Ovary (tissue), 10 donors: ENCODE measurements at places on chromosomes 16 and 17.

DNA sequence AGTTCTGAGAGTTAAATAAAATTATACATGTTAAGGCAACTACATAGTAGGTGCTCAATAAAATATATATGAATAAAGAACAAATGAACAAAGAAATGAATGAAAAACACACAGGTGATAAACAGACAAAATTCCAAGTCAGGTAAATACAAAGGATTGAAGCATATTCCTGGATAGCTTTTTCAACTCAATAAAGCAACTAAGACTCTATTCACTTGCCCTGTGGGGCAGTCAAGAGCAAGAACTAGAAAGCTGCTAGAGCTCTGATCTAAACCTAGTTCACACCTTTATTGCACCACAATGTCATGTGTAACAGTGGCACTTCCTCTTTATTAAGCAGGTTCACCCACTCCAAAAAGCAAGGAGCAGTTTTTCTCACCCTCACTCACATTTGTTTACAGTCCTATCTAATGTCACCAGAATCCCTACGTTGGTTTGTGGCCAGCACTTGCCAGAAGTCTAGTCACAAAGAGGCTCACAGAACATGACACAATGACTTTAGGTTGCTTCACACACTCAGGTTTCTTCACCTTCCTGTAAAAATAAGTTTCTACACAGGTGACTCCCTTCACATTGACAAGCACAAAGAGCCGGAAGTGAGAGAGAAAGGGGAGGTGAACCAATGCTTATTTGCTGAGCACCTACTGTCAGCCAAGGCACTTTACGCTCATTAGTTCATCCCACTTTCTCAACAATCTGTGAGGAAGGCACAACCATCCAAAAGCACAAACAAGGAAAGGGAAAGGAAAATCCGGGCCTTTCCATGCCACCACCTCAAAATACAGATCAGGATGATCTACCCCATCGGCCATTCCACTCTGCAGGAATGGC lies 70.8 kb downstream of the XPO6 start:
- no peak for DNase-seq

- no peak for DNase-seq
These were observed 21.6 kb downstream of the SLC13A5 start for GRCh38 chr17:6691546-6691945.

- no peak for DNase-seq
These were observed 268.9 kb upstream of the MAF start for GRCh38 chr16:79869304-79870015.

GRCh38 chr17:35799942-35800341 lies 4.5 kb upstream of the MMP28 start:
- no peak for DNase-seq

DNA sequence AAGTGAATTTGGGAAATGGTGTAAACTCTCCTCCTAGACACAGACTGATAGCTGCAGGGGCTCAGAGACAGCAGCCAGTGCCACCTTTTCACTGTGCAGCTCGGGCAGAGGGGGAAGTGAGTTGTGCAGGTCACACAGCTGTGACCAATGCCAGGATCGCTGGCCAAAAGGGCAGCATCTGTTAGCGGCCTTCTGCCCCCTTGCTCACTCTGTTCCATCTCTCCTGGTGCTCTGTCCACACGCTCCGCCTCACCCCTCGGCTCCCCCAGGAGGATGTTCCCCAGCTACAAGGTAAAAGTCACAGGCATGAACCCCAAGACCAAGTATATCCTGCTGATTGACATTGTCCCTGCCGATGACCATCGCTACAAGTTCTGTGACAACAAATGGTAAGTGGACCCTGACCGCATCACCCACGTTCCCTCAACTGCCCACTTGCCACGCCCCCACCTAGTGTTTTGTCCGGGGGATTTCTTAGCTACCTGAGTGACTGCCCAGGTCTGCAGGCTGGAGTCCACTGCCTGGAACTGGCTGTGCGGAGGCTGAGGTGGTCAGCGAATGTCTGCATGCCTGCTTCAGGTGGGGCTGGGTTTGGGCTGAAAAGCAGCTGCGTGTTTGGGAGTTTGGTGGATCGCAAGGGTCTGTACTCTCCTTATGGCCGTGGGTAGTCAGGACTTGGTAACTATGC lies 13.5 kb downstream of the TBX4 start:
- no peak for DNase-seq

- no peak for DNase-seq
These were observed 221.2 kb upstream of the N4BP1 start for GRCh38 chr16:48831076-48831722.

DNA sequence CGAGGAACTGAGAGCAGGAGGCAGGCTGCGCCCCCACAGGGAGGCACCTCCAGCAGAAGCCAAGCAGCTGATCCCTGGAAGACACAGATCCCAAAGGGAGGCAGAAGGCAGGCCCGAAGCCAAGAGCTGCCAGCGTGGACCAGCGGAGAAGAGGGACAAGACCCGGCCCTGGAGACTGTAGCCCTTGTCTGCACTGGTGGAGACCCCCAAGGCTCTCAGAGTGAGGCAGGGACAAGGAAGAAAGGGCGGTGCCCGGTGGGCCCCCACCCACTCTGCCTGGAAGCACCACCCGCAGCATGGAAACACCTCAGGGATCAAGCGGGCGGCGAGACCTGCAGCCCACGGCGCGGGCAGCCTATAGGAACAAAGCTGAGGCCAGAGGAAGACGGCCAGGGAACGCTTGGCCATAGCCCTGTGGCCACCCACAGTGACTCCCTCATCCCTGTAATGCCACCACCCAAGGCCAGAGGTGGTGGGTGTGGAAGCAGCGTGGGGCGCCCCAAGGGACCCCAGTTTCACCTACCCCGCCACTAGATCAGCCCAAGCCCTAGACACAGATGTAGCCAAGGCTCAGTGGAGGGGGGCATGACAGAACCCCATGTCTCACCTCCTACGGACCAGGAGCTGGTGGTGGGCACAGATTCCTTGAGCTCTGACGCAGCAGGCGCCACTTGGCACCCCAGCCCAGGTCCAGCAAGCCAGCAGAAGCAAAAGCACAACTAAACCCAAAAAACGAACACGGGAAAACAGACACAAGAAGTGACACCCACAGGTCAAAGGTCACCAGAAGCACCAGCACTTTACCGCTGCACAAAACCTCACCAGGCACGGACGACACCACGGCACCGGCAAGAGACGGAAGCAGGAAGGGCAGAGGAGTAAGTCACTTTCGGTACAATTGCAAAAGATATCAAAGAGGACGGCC lies 2.9 kb upstream of the SIRT7 start:
- DNase-seq, result no peak

DNA sequence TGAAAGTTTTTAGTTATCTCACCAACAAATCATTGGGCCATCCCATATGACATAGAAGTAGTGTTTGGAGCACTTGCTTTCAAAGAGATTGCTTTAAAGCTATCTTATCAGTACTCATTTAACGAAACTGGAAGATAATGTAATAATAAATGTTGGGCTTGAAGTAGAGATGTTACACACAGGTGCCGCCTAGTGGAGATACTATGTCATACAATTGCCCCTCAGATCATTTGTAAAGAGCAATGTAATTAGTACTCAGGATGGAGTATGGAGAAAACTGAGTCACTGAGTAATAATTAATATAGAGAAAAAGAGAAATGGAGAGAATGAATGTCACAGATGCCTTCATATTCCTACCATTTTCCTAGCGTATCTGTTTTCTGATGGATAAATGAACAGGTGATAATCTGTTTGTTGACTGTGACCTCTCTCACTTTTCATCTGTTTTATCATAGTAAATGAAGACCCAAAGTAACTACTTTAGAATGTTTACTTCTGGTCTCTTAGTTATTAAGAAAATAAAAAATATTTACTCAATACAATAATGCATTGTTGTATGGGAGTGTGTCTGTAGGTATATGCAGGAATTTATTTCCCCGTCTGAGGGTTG lies 80.4 kb downstream of the EFCAB5 start:
- no peak for DNase-seq

DNA sequence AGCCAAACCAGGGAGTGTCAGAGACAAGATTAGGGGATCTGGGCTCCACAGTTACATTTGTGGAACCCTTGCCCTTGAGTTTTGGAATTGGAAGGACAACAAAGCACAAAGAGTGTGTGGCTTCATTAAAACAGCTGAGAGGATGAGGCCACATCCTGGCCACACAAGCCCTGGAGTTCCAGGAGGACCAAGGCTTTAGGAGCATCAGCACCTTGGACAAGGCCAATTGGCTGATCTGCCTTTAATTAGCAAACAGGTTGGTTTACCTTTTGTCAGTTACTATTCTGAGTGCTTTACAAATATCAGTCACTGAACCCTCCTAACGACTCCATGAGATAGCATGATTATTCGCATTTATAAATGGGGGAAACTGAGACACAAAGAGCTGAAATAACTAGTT lies 54.7 kb downstream of the SLC6A2 start:
- DNase-seq, result no peak

DNA sequence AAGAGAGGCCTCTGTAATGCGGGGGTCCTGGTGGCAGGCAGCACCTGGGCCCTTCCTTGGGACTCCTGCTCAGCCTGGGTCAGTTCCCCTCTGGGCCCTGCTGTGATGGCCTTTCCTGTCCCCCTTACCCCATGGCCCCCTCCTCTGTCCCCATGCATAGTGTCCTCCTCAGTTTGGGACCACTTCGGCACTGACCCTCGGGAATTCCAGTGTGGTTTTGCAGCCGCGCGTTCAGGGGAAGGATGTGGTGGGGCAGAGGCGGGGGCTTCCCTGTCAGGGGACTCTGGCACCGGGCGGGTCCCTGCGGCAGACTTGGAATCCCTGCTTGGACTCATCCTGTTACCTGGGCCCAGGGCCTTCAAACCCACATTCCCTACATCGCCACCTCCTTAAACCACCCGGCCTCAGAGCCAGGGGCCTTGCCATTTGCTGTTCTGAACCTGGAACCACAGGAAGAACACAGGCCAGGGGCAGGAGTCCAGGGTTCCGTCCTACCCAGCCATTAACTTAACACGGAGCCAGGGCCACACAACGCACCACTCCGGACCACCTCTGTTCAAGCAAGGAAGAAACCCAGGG lies 31.4 kb upstream of the EIF1 start:
- no peak for DNase-seq

GRCh38 chr17:18959845-18960240 lies 7.9 kb downstream of the SLC5A10 start:
- no peak for DNase-seq

DNA sequence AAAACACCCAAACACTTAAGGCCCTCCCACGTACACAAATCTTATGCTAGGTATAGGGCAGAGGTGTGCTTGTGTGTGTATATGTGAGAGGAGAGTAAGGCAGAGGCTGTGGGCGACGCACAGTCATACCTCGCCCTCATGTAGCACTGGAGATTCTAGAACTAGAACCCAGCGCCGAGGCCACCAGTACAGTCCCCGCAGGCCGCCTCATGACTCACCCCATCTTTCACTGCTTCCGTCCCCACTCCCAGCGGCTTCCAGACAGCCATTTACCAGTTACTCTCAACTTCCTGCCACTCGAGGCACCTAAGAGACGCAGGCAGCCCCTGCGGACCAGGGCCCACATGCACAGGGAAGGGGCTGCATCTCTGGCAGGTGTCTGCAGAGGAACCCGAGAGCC lies 23.2 kb upstream of the CYTH1 start:
- DNase-seq, result no peak

GRCh38 chr16:48250520-48251278 lies 3.4 kb upstream of the ABCC11 start:
- DNase-seq, result no peak

DNA sequence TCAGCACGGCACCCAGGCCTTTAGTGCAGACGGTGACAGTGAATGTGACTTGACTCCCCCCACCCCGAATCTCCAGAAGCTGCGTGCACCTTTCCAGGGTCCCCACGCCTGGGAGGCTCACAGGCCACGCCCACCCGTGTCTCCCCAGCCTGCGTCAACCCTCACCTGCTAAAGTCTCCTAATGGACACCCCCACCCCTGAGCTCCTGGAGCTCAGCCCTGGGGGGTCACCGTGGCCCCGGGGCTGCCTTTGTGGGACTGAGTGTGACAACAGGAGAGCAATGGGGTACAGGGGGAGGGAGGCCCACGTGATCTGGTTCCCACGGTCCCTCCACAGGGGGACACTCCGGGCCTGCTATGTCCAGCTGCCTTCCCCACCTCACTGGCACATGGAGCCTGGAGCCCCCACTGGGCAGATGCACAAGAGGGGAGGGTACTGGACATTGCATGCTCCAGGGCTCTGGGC lies 7.4 kb upstream of the FASN start:
- peak; percentile 15 for DNase-seq

GRCh38 chr17:61659437-61659836 lies 68.4 kb upstream of the NACA2 start:
- DNase-seq, result no peak

GRCh38 chr17:50916708-50917417 lies 50.7 kb upstream of the TOB1 start:
- DNase-seq, result peak; percentile 55

GRCh38 chr17:2395258-2396181 lies 5.3 kb downstream of the MNT start:
- no peak for DNase-seq

GRCh38 chr17:5237541-5238016 lies 2.9 kb upstream of the SCIMP start:
- DNase-seq, result no peak

- DNase-seq, result no peak
These were observed 3.1 kb upstream of the CD300LD start for GRCh38 chr17:74595037-74595750.

- no peak for DNase-seq
These were observed 10.5 kb downstream of the DOK4 start for GRCh38 chr16:57475711-57476339.

DNA sequence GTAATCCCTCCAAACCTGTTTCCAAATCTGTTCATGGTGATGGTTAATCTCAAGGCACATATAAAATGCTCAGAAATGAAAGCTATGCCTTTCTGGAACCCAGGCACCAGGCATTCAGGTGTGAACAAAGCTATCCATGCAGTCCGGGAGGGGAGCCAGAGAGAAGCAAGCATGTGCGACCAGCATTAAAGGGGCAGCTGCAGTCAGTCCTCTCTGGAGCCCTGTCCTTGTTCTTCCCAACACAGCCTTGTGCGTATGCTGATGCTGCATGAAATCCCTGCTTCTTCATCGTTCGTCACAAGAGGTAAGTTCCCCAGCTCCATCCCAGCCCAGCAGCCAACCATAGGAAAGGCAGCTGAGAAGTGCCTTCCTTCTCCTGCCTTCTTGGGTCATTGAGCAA lies 148.7 kb downstream of the GRIN2A start:
- DNase-seq, result no peak

DNA sequence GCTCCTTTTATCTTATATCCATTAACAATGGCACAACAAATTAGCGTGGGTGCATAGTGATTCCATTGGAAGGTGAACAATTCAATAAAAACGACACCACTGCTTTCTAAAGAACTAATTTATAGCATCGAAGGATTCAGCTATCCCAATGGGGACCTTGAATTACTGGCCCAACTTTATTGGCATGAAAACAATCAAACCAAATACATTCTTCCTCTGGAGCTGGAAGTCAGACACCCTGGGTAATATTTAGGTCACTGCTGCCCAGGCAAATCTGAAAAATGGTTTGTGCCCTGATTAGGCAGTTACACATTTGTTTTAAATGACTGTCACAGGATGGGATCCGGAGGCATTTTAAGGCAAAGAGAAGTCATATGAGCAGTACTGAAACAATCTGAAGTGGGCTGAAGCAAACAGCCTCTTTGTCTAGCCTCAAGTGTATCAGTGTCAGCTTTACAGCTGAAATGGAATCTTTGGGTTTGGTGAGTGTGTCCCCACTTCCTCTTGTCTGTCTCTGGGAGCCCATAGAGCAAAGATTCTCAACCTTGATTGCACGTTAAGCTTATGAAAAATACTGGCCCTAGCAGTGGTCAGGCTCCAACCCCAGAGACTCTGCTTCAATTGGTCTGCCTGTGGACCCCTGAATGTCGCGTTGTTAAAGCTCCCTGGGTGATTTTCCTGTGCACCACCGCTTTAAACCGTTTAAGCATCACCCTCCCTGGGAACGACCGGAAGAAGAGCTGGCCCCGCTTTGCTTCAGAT lies 30.3 kb downstream of the CDK5R1 start:
- no peak for DNase-seq

GRCh38 chr17:68400404-68400735 lies 56.9 kb downstream of the WIPI1 start:
- no peak for DNase-seq
